T-helper 17 cell (primary cell): ENCODE measurements at places on chromosomes 7 and 10.

DNA sequence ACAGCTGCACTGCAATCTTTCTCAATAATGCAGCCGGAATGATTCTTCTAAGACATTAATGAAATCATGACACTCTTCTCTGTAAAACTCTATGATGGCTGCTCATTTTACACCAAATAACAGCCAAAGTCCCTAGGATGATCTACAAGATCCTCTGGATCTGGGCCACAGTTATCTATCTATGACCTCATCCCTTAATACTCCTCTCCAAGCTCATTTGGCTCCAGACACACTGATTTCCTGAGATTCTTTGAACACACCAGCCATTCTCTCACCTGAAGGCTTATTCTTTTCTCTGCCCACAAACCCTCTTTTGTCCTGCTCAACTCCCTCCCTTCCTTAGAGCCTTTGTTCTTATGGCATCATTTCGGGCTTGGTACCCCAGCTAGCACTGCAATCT lies 577.4 kb upstream of the ANKRD30A start:
- no peak for DNase-seq
- no peak overlapping the region for H3K27ac ChIP-seq
- H3K4me3 ChIP-seq, result no peak overlapping the region
- H3K36me3 ChIP-seq, result no peaks in the 10 kb centered on the region
- H3K4me1 ChIP-seq, result no peaks in the 10 kb centered on the region

DNA sequence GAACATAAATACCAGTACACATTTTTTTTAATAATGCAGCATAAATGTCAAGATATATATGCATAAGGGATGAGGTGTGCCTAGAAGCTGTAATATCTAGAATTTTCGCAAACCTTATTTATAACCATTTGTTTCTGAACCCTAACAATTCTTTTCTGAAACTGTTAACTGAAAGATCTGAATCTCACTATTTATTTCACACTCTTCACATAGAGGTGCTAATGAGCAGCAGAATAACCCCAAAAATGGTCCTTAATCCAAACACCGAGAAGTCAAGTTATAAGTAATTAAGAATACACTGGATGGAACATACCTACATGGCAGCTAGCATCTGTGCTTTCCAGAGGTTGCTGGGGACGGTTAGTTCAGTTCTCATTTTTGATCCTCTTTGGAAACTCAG lies 742.0 kb downstream of the AUTS2 start:
- no peaks in the 10 kb centered on the region for H3K27me3 ChIP-seq
- H3K4me3 ChIP-seq, result no peak overlapping the region
- peaks cover 2% of the 10 kb centered on the region for H3K4me1 ChIP-seq
- DNase-seq, result no peak

GRCh38 chr10:112735041-112735695 lies 214.9 kb upstream of the TCF7L2 start:
- peaks cover 5% of the 10 kb centered on the region for H3K36me3 ChIP-seq
- DNase-seq, result no peak
- H3K4me3 ChIP-seq, result no peak overlapping the region
- H3K4me1 ChIP-seq, result peaks cover 17% of the 10 kb centered on the region
- H3K27ac ChIP-seq, result no peak overlapping the region

DNA sequence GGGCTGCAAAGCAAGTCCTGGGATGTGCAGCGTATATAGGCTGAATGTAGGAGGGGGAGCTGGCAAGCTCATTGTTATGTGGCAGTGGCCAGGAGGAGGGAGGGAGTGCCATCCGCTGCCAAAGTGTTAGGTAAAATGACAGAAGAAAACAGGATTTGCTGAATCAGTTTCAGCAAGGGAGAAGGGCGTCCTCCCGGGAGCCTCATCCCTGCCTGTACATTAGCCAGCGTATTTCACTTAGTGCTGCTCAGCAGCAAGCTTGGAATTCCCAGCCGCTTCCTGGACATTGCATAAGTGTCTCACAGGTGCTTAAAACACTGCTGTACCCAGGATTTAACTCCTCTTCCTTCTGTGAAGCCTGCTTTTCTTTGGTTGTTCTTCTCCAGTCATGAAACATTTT lies 2.5 kb downstream of the NIPSNAP2 start:
- DNase-seq, result no peak
- H3K36me3 ChIP-seq, result peaks cover 7% of the 10 kb centered on the region
- peak overlapping the region; percentile 9 for H3K27ac ChIP-seq
- H3K4me1 ChIP-seq, result peaks cover 35% of the 10 kb centered on the region
- peak overlapping the region; percentile 86 for H3K4me3 ChIP-seq
- no peaks in the 10 kb centered on the region for H3K27me3 ChIP-seq

DNA sequence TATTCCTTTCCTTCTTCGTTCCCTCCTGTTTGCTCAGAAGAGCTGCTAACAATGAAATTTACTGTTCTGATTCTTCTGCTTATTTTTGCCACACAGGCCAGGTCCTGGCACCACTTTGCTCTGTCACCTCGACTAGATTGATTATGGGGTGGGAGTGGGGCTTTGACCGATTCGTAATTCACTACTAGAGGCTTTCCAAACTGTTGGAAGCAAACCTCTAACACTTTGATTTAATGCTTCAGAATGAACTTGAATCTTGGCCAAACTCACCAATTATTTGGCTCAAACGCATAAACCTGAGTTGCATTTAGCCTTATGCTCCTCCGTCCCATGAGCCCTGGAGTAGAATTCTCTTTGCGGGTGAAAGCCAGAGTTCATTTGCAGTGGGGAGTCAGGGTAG lies 476.2 kb upstream of the FZD8 start:
- DNase-seq, result no peak
- no peak overlapping the region for H3K27ac ChIP-seq
- no peaks in the 10 kb centered on the region for H3K36me3 ChIP-seq
- H3K27me3 ChIP-seq, result no peaks in the 10 kb centered on the region
- H3K4me3 ChIP-seq, result no peak overlapping the region

GRCh38 chr10:132551093-132551807 lies 13.7 kb downstream of the INPP5A start:
- H3K27ac ChIP-seq, result peak overlapping the region; percentile 69
- no peaks in the 10 kb centered on the region for H3K27me3 ChIP-seq
- H3K36me3 ChIP-seq, result no peaks in the 10 kb centered on the region
- H3K4me1 ChIP-seq, result peaks cover 22% of the 10 kb centered on the region
- H3K4me3 ChIP-seq, result peak overlapping the region; percentile 79
- no peak for DNase-seq

DNA sequence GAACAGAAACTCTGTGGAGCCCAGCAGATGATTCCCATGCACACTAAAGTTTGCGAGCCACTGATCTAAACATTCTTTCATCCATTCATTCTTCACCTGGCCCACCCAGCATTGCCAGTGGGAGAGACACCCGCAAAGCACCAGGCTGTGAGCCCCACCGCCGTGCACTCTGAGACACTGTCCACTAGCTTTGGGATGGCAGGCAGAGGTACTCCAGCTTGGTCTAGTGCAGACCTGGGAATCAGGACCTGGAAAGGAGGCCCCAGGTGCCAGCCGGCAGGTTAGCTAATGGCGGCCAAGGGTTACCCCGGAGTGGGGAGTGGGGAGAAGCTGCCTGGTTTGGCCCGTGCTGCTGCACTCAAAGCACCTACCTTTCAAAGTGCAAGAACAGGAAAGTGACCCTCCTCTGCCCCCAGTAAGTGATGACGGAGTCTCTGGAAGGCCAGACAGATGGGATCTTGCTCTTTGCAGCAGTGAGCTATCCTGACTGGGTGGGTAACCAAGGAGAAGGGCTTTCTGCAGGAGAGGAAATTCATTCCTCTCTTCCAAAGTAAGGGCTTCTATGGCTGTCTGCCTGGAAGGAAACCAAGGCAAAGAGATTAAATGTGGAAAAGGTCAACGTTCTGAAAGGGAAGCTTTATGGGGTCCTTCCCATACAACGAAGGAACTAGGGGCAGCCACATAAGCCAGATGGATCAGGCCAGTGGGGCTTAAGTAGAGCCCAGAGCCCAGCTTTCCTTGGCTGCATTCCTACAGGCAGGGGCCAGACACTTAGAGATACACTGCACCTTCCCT lies 74.2 kb upstream of the LRRC4 start:
- DNase-seq, result no peak
- peak overlapping the region; percentile 69 for H3K27ac ChIP-seq
- H3K4me1 ChIP-seq, result peaks cover 32% of the 10 kb centered on the region
- H3K27me3 ChIP-seq, result no peaks in the 10 kb centered on the region
- no peaks in the 10 kb centered on the region for H3K36me3 ChIP-seq
- peak overlapping the region; percentile 47 for H3K4me3 ChIP-seq

DNA sequence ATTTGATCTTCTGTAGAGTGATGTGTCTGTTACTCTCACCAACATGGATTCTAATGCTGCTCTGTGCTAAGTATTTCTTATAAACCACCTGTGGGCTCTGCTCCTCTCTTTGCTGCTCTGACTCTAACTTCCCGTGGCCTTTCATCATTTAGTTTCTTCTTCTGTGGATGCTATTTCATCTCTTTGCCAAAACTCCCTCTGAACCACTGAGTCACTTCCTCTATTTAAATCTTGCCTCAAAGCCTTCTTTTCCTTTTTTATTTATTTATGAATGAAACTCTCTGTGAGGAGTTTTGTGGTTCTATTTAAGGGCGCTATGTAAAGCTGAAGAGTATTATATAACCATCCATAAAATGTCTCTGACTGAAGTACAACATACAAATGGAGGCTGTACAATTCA lies 538.5 kb downstream of the SUGCT start:
- no peaks in the 10 kb centered on the region for H3K27me3 ChIP-seq
- H3K36me3 ChIP-seq, result no peaks in the 10 kb centered on the region
- no peak overlapping the region for H3K4me3 ChIP-seq
- H3K4me1 ChIP-seq, result no peaks in the 10 kb centered on the region

DNA sequence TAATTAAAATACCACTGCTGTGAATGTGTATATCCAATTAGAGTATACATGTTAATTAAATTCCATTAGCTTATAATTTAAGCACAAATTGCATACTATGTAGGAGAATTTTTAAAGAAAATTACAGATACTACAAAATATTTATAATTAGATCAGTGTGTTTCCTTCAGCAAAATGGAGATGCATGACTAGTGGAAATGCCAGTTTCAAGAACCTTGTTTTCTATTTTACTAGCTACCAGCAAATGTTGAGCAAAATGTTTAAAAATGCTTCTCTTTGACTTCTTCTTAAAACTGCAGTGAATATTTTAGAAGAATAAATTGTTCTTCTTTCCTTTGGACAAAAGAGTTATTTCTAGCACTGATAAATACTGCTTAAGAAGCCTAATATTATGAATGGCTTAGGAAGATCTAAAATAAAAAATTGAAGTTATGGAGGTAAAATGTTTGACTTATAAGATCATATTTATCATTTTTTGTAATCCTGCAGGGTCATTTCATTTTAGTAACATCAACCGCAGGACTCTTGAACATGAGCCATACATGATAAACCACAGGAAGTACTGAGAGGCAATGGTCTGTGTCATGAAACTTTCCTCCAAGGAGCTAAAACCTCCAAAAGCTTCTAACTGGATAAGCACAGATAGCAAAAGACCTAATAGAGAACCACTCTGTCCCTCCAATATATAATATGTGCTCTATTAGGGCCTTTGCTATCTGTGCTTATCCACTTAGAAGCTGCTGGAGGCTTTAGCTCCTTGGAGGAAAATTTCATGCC lies 1066.0 kb upstream of the CELF2 start:
- no peak overlapping the region for H3K27ac ChIP-seq
- no peak for DNase-seq
- H3K36me3 ChIP-seq, result no peaks in the 10 kb centered on the region
- H3K4me3 ChIP-seq, result no peak overlapping the region
- peaks cover 5% of the 10 kb centered on the region for H3K27me3 ChIP-seq
- H3K4me1 ChIP-seq, result no peaks in the 10 kb centered on the region

DNA sequence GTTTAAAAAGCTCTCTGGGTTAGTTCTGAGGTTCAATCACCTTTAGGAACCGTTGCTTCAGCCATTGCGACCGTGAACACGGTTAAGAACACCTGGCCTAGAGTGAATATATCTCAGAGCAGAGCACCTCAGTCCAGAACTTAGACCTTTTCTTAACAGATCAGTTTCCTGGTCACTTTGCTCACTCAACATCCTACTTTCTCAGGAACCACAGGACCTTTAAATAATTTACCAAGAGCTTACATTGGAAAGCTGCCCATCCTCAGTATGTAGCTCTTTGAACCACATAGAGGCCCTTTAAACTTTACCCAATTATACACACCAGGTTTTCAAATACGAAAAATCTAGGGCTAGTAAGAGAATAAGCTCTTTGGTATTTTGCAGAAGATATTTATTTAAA lies 153.2 kb downstream of the NRBF2 start:
- H3K4me1 ChIP-seq, result peaks cover 12% of the 10 kb centered on the region
- no peak overlapping the region for H3K4me3 ChIP-seq
- DNase-seq, result no peak
- no peaks in the 10 kb centered on the region for H3K36me3 ChIP-seq

GRCh38 chr10:60937022-60937421 lies 7.0 kb downstream of the RHOBTB1 start:
- DNase-seq, result no peak
- no peaks in the 10 kb centered on the region for H3K36me3 ChIP-seq
- H3K4me1 ChIP-seq, result no peaks in the 10 kb centered on the region
- no peak overlapping the region for H3K27ac ChIP-seq

- DNase-seq, result no peak
- peaks cover 5% of the 10 kb centered on the region for H3K4me1 ChIP-seq
- no peak overlapping the region for H3K27ac ChIP-seq
- H3K4me3 ChIP-seq, result no peak overlapping the region
Observed at GRCh38 chr10:112115781-112116385, 67.7 kb downstream of the GPAM start.

- H3K4me1 ChIP-seq, result peaks cover 42% of the 10 kb centered on the region
- H3K27ac ChIP-seq, result no peak overlapping the region
- H3K36me3 ChIP-seq, result peaks cover 3% of the 10 kb centered on the region
- H3K4me3 ChIP-seq, result no peak overlapping the region
Observed at GRCh38 chr10:103766751-103767505, 88.4 kb downstream of the SH3PXD2A start.

DNA sequence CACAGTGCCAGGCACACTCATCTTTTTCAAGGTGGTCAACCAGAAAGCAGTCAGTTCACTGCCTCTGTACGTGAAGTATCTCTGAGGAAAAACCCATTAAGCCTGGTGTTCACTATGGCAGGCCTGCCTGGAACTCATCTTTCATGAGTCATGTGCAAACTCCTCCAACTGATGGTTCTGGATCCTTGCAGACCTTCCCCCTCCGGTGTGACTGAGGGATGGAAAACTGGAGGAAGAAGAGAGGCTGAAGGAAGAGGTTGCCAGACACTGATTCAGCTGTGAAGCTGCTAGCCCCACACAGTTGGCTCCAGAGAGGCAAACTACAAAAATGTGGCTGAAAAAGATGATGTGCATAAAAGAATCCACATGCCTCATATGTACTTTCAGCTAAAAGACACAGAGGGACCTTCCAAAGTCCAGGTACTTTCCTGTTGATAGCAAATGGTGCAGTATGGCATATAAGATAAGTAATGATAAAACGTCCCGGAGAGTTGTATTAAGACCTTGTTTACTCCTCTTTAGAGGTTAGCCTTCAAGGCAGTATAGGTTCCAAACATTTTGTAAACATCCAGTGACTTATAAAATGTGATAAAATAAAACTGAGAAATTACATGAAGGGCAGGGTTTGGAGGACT lies 2.7 kb downstream of the CYP3A5 start:
- no peak overlapping the region for H3K4me3 ChIP-seq
- no peaks in the 10 kb centered on the region for H3K27me3 ChIP-seq
- H3K36me3 ChIP-seq, result no peaks in the 10 kb centered on the region
- DNase-seq, result no peak

- no peaks in the 10 kb centered on the region for H3K36me3 ChIP-seq
- DNase-seq, result no peak
- no peaks in the 10 kb centered on the region for H3K4me1 ChIP-seq
- H3K4me3 ChIP-seq, result no peak overlapping the region
- H3K27ac ChIP-seq, result no peak overlapping the region
- H3K27me3 ChIP-seq, result no peaks in the 10 kb centered on the region
Observed at GRCh38 chr10:36248304-36248981, 606.3 kb upstream of the FZD8 start.
